ENCODE measurements at places on chromosomes 12 and 14.

DNA sequence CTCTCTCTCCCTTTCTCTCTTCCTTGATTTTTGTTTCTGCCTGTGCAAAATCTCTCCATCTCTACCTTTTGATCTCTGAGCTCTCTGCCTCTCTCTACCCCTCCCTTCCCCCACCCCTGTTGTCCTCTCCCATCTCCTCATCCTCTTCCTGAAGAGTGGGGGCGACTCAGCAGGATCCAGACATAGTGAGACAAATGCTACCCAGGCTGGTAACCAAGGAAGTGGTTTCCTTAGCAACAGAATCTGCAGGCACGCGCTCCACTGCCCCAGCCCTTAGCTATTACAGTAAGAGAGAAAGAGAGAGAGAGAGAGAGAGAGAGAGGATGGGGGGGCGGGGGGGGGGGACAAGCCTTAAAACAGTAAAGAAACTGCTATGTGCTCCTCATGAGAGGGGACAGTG lies 85.6 kb downstream of the CMKLR1 start:
- DNase-seq = no peak

DNA sequence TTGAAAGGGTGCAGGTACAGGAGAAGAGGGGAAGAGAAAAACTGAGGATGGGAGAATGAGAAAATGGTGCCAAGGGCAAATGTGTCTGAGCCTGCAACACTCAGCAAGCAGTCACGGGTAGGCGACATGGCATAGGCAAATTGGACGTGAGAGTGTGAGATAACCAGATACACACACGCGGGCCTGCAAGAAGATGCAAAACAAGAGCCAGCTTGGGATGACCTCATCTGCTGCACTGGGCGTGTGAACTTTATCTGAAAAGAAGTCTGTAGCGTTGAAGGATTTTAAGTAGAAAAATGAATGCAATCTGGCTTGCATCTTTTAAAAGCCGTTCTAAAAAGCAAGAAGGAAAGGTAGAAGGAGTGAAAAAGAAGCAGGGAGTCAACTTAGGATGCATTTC lies 160.4 kb downstream of the NTF3 start:
- no peak for DNase-seq

- peak; percentile 37 for DNase-seq
Observed at GRCh38 chr12:46266869-46267574, 1.8 kb downstream of the SLC38A1 start.

DNA sequence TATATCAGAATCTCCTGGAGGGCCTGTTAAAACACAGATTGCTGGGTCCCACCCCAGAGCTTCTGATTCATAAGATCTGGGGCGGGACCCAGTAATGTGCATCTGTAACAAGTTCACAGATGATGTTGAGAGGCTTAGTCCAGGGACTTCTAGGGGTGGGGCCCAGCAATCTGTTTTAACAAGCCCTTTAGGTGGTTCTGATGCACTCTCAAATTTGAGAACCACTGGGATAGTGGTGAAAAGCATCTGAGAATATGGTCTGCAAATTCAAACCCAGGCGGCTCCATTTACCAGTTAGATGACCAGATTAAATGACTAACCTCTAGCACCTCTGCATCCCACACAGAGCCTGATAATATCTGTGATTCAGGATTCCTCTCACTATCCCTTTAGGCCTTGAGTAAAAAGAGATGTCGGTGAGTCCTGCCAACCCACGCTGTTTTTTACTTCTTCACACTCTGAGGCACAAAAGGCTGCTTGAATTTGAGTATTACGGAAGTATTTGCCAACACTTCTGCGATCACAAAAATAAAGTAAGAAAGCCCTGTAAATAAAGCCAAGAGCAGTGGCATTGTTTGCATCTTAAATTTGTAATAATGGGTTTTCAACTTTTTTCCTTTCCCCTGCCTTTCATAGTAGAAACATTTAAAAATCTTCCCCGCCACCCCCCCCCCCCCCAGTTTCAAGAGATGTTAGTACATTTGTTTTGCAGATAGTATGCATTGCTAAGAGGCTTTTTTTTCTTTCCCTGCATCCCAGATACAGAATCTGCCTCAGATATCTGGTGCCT lies 1.8 kb upstream of the FRS2 start:
- DNase-seq = no peak

GRCh38 chr14:96359959-96360358 lies 3.2 kb downstream of the ATG2B start:
- no peak for DNase-seq

- no peak for DNase-seq
Observed at GRCh38 chr12:124543590-124544310, 23.7 kb downstream of the NCOR2 start.

DNA sequence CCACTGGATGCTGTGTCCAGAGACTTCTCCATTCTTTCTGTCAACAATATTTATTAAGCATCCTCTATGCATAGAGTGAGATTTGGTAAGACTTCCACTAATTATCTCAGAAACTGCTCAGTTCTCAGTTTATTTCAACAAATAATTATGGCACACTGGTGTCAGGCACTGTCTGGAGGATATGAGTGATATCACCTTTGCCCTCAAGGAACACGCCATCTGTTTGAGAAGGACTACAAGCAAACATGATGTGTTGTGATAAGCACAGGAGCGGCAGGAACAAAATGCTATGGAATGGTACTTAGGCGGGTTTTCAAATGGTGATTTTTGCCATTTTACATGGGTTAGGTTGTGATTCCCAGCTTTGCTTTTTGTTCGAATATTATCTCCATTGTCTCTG lies 229.2 kb downstream of the DPF3 start:
- DNase-seq = no peak

DNA sequence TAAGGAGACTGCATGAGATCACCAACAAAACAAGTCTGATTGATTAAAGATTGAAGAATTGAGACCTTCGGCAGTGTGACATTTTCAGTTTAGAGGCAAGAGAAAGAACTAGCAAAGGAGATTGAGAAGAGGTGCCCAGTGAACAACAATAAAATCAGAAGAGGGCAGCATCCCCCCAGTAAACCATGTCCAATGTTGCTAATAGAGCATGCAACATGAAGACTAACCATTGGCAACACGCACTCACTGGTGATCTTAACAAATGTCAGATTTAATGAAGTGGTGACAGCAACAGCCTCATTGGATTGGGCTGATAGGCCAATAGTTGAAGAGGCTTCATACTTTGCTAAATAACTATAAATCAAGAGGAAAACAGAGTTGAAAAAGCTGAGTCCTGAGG lies 20.7 kb upstream of the TAS2R14 start:
- no peak for DNase-seq

- DNase-seq = no peak
Observed at GRCh38 chr12:129325566-129325965, 472.3 kb downstream of the GLT1D1 start.

DNA sequence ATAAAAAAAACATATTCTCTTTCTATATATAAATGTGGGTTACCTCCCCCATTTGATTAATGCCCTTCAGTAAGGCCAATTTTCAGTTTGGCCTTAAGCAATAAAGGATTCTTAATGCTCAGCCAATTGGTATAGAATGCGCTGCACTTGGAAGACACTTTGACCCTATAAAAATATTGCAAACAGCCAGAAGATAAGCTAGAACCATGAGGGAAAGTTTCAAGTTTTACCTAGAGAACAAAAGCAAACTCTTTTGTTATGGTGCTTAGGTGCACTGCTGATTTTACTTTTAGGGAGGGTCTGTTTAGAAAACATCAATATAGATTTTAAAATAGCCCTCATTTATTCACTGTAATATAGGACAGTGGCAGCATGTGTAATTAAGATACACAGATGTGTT lies 251.6 kb upstream of the SLC16A7 start:
- no peak for DNase-seq

- DNase-seq = no peak
Observed at GRCh38 chr14:37642125-37642524, 46.7 kb downstream of the TTC6 start.

DNA sequence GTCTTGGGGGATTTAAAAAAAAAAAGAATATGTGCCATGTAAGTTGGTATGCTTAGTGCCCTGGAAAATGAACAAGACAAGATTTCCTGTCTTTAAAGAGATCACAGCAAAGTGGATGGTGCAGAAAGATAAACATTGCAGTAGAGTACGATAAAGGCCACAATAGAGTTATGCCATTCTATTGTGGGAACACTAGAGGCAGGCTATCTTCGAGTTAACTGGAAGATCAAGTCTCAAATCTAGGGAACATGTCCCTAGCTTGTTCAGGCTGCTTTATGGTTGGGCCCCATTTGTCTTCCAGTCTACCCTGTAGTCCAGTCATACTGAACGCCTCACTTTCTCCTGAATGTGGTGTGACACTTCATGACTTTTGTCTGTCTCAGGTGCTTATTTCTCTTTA lies 18.7 kb upstream of the CCT2 start:
- DNase-seq = no peak

All from activated effector memory CD4-positive, alpha-beta T cell treated with Interleukin-2 at 50 U/mL for 16 hours (primary cell).